ENCODE measurements at places on chromosomes 5 and 9.

- no peak for DNase-seq
Observed at GRCh38 chr5:115432691-115433090, 111.9 kb downstream of the FEM1C start.

- no peak for DNase-seq
Observed at GRCh38 chr5:76742583-76742982, 26.7 kb downstream of the F2R start.

GRCh38 chr5:132998556-132998955 lies 27.8 kb downstream of the ZCCHC10 start:
- no peak for DNase-seq

GRCh38 chr5:73897893-73898292 lies 271.9 kb downstream of the ARHGEF28 start:
- DNase-seq, result no peak

DNA sequence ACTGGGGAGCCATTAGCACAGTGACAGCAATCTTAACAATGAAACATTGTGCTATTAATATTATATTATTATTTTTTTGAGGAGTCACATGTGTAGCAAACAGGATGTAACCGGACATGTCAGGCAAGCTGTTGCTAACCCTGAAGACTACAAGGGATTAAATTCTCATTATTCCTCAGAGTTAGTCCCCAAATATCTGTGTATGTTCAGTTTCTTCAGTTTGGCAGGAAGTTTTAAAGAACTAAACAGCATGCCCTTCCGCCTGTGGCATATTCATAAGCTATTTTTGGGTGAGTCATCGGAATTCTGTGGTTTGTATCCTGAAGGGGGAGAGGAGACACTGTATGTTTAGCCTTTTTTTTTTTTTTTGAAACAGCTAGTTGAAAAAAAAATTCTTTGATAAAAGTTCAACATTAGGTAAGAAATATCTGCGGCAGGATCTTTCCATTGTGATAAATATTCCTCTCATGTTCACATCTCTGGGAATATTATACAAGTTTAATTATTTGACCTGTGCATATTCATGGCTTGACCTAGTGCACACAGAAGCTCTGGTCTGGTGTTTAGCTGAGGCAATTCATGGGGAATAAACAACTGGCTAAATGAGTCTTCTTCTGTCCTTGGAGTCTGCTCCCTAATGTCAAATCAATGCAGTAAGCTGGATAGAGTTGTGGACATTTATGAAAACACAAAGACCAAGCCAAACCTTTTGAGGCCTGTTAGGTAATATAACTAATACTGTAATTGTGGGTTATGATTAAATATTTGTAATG lies 202.7 kb upstream of the CDKN2B start:
- DNase-seq, result peak; percentile 92

GRCh38 chr5:147855774-147856069 lies 22.8 kb upstream of the SCGB3A2 start:
- DNase-seq, result no peak

- DNase-seq, result no peak
Observed at GRCh38 chr5:73434461-73434860, 14.1 kb downstream of the FOXD1 start.

DNA sequence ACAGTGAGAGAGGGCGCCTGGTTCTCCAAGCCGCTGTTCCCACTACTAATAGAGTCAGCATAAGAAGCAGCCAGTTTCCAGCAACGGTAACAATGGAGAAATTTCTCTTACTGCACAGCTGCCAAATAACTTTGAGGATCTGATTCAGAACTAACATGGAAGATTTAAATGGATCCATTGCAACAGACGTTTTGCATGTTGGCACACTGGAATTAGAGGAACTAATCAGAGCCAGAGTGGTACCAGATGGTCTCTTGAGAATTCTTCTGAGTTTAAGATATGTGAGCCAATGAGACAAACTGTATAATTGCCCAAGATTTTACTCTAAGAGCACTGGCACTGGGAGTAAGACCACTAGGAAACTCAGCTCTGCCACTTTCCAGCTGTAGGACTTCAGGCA lies 186.5 kb downstream of the EFNA5 start:
- no peak for DNase-seq

GRCh38 chr9:18728642-18729041 lies 254.7 kb downstream of the ADAMTSL1 start:
- no peak for DNase-seq

DNA sequence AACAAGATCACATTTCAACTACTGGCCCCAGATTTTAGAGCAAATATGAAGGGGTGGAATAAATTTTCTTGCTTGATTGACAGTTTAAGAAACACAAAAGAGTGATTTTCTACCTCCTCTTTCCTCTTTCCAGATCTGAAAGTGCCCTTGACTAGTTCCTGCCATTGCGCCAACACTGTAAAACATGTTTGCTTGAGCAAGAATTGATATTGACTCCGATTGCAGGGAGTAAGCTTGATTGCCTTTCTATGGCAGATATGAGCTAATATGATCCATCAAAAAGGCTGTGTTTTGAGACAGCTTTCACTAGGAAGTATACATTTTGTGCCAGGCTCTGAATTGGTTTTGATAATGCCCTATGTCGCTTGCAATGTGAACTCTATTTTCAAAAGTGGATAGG lies 508.8 kb downstream of the SEMA5A start:
- no peak for DNase-seq

GRCh38 chr9:129317179-129318011 lies 139.3 kb upstream of the IER5L start:
- peak; percentile 47 for DNase-seq

DNA sequence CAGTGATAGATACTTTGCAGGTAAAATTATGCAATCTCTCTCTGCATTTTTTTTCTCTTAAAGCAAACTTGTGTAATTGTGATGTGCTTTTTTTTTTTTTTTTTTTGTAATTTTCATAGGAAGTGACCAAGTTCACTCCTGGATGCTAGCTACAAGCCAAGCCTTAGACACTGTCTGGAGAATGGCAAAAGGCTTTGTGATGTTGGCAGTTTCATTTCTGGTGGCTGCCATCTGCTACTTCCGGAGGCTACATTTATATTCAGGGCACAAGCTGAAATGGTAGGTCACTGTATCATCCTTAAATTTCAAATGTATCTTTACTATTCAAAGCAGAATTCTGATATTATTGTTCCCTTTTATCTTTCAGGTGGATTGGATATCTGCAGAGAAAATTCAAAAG lies 19.3 kb downstream of the OTULINL start:
- no peak for DNase-seq

DNA sequence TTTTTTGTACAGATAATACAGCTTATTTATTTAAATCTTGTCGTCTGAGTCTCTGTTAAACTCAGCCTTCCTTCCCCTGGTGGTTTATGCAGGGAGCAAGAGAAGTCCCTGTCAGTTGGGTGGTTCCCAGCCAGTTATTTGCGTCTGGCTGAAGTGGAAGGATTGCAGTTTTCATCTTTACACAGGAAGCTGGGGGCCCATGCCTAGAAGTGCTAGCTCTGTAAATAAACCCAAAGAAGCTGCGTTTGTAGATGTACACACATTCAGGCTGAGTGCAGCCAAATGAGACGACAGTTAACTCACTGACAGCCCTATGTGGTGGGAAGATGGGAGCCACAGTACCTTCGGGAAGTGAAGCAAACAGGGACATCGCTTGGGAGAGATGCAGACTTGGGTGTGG lies 122.1 kb downstream of the SAXO1 start:
- DNase-seq, result no peak

DNA sequence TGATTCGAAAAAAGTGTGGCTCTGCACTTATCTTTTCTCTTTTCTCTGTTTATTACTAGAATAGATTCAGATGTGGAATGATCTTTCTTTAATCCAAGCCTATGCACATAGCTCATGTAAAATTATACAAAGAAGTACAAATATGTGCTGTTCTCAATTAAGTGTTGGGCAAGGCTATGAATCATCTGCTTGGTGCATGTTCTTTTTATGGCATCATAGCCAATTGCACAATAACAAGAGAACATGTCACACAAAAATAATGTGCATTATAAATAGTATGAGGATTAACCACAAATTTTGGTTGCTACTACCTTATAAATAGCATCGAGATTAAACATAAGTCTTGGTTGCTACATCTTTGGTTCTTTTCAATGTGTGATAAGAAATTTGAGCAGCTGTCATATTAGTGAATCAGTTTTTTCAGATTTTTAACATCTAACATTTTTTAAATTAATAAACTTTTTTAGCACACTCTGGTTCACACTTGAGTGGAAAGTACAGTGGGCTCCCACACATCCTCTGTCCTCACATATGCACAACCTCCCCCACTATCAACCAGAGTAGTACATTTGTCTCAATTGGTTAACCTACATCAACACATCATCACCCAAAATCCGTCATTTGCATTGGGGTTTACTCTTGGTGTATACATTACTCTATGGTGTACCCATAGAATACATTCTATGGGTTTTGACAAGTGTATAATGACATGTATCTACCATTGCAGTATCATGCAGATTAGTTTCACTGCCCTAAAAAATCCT lies 6.8 kb upstream of the RECK start:
- no peak for DNase-seq

DNA sequence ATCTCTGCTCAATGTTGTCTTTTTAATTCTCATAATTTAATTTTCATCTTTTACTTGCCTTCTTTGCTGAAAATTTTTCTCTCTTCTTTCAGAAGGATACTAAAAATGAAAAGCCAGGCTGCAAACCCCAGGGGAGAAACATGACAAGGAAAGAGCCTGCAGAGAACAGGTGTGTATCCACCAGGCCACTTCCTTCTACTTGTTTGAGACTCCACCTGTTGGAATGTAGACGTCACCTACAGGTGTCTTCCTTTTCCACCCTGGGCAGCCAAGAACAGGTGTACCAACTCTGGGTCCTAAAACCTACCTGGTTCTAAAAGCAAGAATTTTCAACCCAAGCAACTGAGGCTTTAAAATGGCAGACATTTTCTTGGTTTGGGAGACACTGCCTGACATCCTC lies 166.8 kb downstream of the ATP10B start:
- no peak for DNase-seq

GRCh38 chr9:114696814-114697544 lies 15.0 kb upstream of the TEX48 start:
- no peak for DNase-seq

DNA sequence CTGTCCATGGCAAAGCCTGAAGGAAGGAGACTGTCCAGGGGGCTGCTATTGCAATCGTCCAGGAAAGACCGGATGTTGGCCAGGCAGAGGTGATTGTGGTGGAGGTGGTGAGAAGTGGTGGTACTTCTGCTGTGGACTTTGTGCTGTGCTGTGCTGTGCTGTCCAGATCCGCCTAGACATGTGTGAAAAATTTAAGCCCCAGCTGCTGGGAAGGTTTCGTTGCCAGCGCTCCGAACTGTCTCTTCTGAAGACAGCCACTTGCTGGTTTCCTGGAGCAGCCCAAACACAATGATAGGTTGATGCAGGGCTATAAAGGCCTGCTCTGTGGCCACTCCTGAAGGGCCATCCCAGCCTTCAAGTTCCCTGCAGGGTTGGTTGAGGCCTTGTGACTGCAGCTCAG lies 223.0 kb upstream of the MPDZ start:
- no peak for DNase-seq

GRCh38 chr5:82142217-82142841 lies 135.8 kb downstream of the RPS23 start:
- DNase-seq, result no peak

- no peak for DNase-seq
Observed at GRCh38 chr5:152608458-152608857, 203.4 kb upstream of the NMUR2 start.

DNA sequence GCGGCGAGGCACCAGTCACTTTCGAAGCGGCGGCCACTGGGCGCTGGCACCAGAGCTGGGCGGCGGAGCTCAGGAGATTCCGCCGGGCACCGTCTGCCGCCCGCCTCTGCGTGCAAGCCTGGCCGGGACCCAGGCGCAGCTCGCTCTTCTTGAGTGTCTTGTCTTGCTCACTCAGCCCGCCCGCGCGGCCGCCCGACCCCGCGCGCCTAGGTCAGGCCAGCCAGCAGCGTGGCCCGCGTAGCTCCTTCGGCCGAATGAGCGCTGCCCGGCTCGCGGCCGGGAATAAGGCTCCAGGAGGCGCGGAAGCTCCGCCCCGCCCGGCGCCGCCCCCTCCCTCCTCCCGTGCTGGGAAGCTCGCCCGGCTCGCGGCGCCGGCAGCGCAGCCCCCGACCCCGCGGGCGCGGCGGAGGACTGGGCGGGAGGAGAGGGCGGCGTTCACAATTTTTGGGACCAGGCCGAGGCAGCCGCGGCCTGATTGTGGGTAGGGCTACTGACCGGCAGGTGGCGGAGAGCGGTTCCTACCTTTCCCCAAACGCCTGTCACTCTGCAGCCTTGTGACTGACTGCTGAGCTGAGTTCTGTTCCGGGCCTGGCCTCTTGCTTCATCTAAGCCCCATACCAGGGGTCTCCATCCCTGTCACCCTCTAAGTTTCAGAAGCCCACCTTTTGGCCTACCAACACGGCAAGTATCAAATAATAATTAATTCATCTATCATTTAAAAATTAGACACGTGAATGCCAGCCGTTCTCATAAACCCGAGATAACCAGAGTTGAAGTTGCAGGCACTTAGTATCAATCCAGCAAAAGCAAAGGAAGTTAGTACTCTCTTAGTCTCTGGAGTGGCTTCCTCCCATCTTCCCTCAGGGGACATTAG lies at the start of gene HBEGF:
Gene HBEGF (minus strand): TSS at position 256 of the 874 bp plus-strand sequence. CDS start 275 bp downstream, outside the sequence.
- DNase-seq, result peak; percentile 84

Measured in dermis blood vessel endothelial cell (primary cell).